Sciatic nerve (tissue), 2 donors: ENCODE measurements at places on chromosomes 12 and 14.
A peak's percentile ranks its signal among the peaks of the same experiment; 100 is the strongest.

DNA sequence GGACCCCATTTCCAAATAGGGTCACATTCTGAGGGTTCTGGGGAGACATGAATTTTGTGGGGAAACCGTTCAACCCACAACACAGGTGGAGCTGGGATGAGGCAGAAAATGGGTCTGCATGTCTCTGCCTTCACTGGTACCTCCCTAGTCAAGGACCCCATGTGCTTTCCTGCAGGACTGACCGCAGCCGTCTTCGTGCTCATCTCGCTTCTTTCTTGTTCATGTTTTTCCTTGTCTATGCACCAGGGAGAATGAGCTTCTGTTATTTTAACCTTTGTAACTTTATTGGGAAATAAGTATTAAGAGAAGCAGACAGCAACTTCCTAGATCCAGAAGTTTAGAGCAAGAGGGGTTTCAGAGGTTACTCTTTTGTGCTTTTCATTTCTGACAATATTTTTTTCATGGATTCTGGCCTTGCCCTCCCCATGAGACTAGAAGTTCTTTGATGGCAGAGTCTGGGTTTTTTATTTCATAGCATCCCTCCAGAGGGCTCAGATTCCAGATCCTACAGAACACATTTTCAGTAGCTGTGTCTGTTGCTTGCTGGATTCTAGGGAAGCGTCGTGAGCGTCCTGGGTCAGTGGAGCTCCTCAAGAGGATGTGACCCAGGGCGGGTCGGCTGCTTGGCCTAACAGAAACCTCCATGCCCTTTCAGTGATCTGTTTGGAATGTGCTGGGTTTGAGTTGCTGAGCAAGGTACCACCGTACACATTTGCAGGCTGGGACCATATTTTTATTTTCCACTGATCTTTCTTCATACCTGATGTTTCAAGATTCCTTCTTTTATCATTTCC lies 104.2 kb downstream of the ADGRD1 start:
- DNase-seq = peak; percentile 66

DNA sequence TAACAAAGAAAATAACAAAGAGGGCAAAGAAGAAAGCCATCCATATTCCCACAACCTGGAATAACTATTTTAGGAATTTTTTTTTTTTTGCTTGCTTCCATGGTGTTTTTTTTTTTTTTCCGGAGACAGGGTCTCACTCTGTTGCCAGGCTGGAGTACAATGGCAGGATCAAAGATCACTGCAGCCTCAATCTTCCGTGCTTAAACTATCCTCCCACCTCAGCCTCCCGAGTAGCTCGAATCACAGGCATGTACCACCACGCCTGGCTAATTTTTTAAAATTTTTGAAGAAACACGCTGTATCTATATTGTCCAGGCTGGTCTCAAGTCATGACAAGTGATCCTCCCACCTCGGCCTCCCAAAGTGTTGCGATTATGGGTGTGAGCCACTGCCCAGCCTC lies 20.2 kb upstream of the ARID4A start:
- no peak for DNase-seq

- DNase-seq = no peak
Observed at GRCh38 chr12:4228122-4228580, 45.4 kb upstream of the CCND2 start.

DNA sequence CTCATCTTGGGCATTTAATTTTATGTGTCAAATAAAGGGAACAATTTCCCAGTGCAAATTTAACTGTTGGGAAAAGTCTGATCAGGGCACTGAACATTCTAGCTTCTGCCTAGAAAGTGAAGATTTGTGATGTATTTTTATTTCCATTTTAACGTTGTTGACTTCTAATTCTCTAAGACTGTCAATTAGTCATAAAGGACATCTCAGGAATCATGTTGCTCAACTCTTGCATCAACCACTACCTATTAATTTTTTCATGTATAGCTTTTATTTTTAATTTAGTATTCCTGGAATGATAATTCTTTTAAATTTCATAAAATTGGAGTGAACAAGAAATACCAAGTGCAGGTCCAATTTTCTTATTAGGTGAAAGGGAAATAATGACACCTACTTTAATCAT lies 87.9 kb upstream of the METAP2 start:
- no peak for DNase-seq

GRCh38 chr12:31853520-31853919 lies 105.7 kb upstream of the RESF1 start:
- DNase-seq = no peak

DNA sequence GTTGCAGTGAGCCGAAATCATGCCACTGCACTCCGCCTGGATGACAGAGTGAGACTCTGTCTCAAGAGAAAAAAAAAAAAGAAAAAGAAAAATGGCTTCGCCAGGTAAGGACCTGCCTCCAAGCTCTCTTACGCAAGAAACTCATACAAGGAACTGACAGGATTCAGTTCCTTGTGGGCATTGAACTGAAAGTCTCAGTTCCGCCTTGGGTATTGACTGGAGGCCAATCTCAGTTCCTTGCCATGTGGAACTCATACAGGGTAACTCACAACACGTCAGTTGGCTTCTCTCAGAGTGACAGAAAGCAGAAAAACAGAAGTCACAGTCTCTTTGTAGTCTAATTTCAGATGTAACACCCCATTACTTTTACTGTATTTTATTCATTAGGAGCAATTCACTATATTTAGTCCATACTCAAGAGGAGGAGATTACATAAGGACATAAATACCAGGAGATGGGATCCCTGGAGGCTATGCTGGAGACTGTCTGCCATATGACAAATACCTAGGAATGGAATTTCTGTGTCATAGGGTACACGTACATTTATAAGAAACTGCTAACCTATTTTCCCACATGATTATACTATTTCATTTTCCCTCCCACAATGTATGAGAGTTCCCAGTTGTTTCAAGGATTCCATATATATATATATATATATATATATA lies 11.4 kb upstream of the NOPCHAP1 start:
- DNase-seq = no peak

GRCh38 chr12:101828463-101829196 lies 2.1 kb downstream of the GNPTAB start:
- DNase-seq = no peak

DNA sequence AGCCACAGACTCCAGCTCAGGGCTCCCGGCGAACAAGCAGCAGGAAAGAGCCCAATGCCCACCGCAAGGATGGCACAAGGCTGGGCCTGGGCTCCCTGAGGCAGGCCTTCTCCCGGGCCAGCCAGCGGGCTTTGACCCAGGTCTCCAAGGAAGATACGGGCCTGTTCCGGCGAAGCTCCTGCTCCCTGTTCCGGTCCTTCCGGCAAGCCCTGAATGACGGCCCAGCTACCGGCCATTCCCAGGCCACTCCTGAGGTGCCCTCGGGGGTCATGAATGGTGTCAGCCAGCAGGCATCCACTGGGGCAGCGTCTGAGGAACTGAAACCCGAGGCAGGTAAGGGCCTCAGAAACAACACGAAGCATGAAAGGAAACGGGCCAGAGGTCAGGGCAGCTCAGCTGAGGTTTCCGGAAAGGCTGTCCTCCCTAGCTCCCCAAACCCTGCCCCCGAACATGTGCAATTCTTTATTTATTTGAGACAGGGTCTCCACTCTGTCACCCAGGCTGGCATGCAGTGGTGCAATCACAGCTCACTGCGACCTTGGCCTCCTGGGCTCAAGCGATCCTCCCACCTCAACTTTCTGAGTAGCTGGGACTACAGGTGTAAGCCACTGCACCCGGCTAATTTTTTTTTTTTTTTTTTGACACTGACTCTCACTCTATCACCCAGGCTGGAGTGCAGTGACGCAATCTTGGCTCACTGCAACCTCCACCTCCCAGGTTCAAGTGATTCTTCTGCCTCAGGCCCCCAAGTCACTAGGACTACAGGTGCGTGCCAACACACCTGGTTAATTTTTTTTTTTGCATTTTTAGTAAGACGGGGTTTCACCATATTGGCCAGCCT lies 6.0 kb downstream of the EXOC3L4 start:
- DNase-seq = no peak
